ENCODE measurements at places on chromosomes 2 and 18. TPM values are rescaled to one million over a fixed set of nuclear protein-coding genes. Genes with fewer than 3 reads are reported as not detected.

MYOM1 gene
- not detected for total RNA-seq

DAW1 gene
- 5.2 TPM for total RNA-seq

CGREF1 gene
- 3.4 TPM for total RNA-seq

CRYBA2 gene
- 4.3 TPM for total RNA-seq

SPC25 gene
- 59.7 TPM for total RNA-seq
